Activated CD4-positive, alpha-beta T cell treated with anti-CD3 and anti-CD28 coated beads for 36 hours (primary cell): ENCODE measurements at places on chromosomes 3 and 15. TPM values are rescaled to one million over a fixed set of nuclear protein-coding genes. Genes with fewer than 3 reads are reported as not detected.

GRCh38 chr15:68333775-68334470, 56.4 kb downstream of the FEM1B start:
- DNase-seq: no peak

DNA sequence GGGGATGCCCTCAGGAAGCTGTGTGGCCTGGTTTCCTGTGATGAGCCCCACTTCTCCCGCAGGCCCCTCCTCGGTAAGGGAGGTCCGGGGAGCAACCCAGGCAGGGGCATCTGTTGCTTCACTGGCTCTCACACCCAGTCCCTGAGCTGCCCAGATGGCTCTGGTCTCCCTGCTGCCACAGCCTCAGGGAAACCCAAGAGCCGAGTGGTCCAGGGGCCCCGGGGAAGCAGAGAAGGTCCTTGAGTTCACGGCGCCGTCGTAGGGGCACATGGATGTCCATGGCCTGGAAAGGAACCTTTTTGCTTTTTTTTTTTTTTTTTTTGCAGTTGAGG, 13.3 kb upstream of the LRRC15 start:
- DNase-seq: no peak

DNA sequence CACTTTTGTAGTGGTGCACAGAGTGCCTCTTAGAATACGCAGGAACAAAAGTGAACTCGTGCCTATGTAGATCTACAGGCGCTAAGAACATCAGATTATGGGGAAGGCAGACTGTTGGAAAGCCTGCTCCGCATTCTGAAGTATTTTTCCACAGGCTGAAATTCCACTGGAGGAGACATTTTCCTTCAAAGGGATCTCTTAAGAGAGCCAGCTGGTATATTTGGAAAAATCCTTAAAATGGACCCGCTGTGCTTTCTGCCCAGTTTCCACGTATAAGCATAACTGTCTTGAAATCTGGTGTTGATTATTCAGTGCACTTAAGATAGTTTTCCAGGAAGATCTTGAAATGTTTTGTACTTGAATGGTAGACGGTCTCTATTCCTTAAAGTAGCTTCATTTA, 34.7 kb upstream of the ICE2 start:
- no peak for DNase-seq

ATP13A5 gene
- total RNA-seq: not detected

ABI3BP gene
- not detected for total RNA-seq

WDR72 gene
- total RNA-seq: not detected
